ENCODE measurements at places on chromosomes 13 and 19. TPM values are rescaled to one million over a fixed set of nuclear protein-coding genes. Genes with fewer than 3 reads are reported as not detected.

DNA sequence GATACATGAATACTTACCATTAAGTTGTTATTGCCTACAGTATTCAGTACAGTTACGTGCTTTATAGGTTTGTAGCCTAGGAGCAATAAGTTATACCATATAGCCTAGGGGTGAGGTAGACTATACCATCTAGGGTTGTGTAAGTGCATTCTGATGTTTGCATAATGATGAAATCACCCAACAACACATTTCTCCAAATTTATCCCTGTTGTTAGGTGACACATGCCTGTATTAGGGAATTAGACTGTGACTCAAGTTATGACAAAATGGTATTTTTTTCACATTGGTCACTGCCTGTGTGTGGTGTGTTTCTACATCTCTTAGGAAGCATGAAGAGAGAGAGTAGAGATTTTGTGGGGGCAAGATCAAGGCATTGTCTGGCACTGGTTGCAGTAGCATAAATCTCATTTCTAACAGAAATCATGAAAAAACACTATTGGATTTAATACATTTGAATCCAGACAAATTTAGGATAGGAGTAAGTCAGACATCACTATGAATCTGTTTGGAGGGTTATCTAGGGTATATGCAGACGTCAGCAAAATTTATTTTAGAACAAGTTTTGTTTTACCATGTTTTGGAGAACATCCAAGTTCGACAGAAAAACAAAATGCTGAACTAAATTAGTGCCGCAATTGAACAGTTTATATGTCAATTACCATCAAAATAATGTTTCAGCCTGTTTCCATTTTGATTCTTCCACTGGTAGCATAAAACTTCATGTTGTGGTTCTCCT is 332.1 kb downstream of the LMO7 start:
- no peak for DNase-seq

- DNase-seq = no peak
Measured at GRCh38 chr13:25529425-25529824, 157.7 kb downstream of the ATP8A2 start.

Gene ACP4
- total RNA-seq = not detected

Gene CYP2B6
- not detected for total RNA-seq

- no peak for DNase-seq
Measured at GRCh38 chr13:112074139-112074865, 7.4 kb downstream of the SOX1 start.

- peak; percentile 23 for DNase-seq
Measured at GRCh38 chr19:43639519-43640423, at the start of gene CADM4. TSS of gene CADM4 (minus strand) at chr19:43639850. CDS start at chr19:43639790, 60 bp downstream.

Gene CACNG6
- total RNA-seq = not detected

Gene NEK5
- 0.08 TPM for total RNA-seq

- no peak for DNase-seq
Measured at GRCh38 chr19:14497228-14497921, 1.4 kb upstream of the GIPC1 start.

DNA sequence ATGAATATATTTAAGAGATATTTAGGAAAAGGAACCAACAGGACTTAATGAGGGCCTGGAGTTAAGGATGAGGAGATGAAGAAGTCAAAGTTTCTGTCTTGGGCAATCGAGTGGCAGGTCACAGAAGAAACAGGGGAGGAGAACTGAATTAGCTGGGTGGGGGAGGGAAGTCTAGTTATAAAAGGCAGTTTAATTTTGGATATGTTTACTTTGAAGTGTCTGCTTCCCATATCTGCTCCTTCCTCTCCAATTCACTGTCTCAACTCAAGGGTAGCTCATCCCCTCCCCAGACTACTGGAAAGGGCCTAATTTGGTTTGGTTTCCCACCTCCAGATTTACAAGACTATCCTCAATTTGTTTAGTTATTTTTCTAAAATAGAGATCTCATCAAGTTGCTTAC is 195.9 kb downstream of the VWA8 start:
- no peak for DNase-seq

Gene B3GNT3
- total RNA-seq = 0.52 TPM

DNA sequence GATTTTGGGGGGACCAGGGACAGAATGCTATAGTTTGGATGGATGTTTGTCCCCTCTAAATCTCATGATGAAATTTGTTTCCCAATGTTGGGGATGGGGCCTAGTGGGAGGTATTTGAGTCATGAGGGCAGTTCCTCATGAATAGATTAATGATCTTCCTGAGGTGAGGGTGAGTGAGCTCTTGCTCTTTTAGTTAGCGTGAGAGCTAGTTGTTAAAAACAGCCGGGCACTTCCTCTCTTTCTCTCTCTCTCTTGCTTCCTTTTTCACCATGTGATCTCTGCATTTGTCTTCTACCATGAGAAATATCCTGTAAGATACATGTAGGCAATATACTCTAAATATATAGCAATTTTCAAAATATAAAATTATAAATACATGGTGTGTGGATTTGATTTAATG is 290.8 kb upstream of the PCDH9 start:
- DNase-seq = no peak

Gene ZIC5
- not detected for total RNA-seq

- DNase-seq = no peak
Measured at GRCh38 chr13:97631158-97631557, 197.2 kb downstream of the RAP2A start.

Gene TEKTIP1
- total RNA-seq = 6.0 TPM

Gene LILRB3
- total RNA-seq = 1.1 TPM

GRCh38 chr13:83601539-83601938 is 280.7 kb downstream of the SLITRK1 start:
- DNase-seq = no peak

Gene PSG11
- not detected for total RNA-seq

DNA sequence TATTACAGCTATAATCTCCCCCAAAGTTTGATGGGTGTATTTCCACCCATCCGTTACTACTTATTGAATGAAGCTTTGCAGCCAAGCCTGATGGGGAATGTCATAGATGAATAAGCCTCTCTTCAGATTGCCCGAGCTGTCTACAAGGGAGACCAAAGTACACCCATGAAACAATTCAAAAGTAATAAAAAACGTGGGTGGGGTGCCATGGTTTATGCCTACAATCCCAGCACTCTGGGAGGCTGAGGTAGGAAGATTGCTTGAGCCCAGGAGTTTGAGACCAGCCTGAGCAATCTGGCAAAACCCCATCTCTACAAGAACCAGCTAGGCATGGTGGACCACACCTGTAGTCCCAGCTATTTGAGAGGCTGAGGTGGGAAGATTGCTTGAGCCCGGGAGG is 419.2 kb downstream of the FGF9 start:
- no peak for DNase-seq

- DNase-seq = no peak
Measured at GRCh38 chr19:45601524-45602374, at the start of gene GPR4. TSS of gene GPR4 (minus strand) at chr19:45602212. CDS start at chr19:45591866, 10,346 bp downstream.

Gene FOXO1
- 101 TPM for total RNA-seq

DNA sequence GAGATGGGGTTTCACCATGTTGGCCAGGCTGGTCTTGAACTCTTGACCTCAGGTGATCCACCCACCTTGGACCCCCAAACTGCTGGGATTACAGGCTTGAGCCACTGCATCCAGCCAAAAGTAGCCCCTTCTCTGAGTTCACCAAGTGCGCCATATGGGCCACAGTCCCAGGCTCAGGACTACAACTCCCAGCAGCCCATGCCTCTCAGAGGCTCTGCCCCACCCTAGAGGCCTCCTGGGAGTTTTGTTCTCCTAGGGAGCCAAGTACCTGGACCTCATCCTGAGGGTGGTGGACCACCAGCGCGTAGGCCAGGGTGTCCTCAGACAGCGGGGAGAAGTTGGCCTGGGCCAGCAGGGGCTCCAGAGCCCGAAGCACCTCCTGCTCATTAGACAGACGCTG is 18.8 kb downstream of the TMEM143 start:
- no peak for DNase-seq

Gene C19orf81
- total RNA-seq = not detected

DNA sequence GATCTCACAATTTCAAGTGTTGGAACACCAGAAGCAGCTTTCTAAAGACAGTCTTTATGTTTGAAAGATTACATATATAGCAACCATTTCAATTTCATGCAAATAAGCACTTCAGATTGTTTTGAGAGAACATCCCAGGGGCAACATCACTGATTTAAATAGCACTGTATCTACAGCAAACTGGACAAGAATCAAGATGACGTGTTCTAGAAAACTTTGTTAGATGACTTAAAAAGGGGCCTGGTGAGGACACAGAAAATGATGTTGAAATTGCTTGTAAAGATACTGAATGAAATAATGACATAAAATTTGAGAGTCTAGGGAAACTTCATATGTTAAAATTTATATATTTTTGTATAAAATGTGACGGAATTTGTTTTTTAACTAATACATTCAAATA is 277.1 kb downstream of the KLF12 start:
- DNase-seq = no peak

Gene ZNF100
- total RNA-seq = 10.8 TPM

GRCh38 chr19:29587518-29587986 is 18.5 kb upstream of the POP4 start:
- DNase-seq = peak; percentile 52

Gene CLIP3
- 0.85 TPM for total RNA-seq

- peak; percentile 39 for DNase-seq
Measured at GRCh38 chr19:52453324-52454094, at the start of gene ZNF578. TSS of gene ZNF578 (plus strand) at chr19:52453553. CDS start at chr19:52501846, 48,293 bp downstream.

DNA sequence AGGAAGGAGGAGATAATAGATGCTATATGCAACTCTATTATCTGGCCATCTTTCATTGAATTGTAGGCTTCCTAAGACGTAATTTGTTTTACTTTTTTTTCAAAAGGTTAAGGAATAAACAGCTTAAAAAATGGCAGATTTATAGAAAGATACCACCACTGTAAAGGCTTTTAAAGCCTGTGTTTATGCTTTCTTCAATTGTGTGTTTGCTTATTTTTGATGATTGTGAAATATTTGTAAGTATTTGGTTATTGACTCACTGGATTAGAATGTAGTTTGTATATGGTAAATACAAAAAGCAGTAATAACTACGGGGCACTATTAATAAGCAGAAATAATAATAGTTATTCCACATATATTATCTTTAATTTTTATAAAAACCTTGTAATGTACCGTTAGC is 437.9 kb downstream of the KLF5 start:
- no peak for DNase-seq

Gene SYT3
- total RNA-seq = not detected

- no peak for DNase-seq
Measured at GRCh38 chr19:16244091-16244490, 46.4 kb downstream of the AP1M1 start.

DNA sequence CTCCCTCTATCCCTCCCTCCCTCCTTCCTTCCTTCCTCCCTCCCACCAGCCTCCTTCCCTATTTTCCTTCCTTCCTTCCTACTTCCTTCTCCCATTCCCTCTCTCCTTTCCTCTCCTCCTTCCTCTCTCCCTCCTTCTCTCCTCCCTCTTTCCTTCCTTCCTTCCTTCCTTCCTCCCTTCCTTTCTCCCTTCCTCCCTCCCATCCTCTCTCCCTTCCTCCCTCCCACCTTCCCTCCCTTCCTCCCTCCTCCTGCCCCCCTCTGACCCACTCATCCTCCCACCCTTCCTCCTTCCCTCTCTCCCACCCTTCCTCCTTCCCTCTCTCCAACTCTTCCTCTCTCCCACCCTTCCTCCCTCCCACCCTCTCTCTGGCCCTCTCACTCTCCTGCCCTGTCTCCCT is 132.1 kb downstream of the ZNF536 start:
- DNase-seq = no peak

DNA sequence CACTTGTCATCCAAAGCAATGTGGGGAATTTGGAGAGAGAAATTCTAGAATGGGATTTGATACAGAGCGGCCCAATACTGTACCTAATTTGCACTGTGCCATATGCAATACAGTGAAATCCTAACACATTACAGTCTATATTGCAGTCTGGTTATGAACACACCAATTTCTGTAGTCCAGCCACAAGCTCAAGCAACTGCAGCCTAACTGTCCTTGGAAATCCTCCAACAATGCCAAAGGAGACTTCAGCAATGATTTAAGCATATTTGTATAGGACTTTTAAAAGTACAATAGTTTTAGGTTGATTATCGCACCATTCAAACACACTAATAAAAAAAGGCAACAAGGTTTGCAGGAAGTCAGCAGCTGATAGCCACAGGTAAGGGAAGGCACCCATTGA is 17.3 kb downstream of the DIAPH3 start:
- DNase-seq = no peak

Gene BRD4
- total RNA-seq = 102 TPM

Gene PMIS2
- not detected for total RNA-seq

Gene KANK2
- not detected for total RNA-seq

DNA sequence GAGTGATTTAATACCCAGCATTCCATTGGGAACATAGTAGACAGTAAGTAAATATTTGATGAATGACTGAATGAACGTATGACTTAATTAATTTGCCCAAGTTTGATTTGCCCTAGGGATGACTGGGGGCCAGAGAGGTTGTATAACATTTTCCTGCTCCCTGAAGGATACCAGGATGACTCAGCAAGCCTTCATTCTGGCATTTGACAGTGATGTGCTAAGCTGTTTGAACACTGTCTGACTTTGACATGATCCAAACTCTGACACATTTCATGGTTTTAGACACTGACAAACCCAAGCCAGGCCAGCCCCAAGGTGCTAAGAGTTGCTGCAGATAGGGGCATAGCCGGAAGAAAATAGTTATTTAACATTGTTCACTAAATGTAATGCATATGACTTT is 53.4 kb upstream of the KLF12 start:
- DNase-seq = no peak

DNA sequence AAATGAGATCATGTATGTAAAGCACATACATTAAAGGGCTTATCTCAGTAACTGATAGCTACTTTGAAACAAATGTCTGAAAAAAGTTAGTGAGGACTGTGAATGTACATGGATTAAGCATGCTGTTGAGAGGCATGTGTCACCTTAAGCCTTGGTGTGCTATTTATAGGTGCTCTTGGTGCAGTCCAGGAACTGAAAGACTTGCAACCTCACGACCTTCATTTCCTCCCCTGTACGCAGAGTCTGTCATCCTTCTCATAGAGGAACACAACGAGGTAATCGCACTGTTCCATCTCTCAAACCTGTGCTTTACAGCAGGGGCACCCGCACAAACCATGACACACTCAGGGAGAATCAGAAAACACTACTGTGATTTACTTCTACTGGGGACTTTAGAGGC is 65.6 kb downstream of the UFM1 start:
- no peak for DNase-seq

DNA sequence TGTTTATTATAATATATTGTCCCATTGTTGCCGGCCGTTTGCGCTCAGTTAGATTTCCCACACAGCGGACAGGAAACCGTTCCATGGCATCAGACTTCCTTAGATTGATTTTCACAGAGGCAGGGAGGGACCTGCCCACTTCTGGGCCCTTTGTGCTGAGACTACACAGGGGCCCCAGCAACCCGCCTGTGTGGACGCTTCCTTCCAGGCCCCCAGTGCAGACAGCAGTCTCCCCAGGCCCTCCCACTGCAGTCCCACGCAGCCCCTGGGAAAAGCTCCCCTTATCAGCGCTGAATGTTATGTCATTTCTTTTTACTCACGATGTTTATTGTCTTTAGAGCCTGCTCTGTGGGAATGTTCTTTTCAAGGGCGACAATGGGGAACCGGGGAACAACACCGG is 351.7 kb upstream of the ARGLU1 start:
- DNase-seq = no peak

- DNase-seq = no peak
Measured at GRCh38 chr13:62887046-62887445, 1471.4 kb upstream of the PCDH20 start.

Data from CD4-positive, alpha-beta T cell (primary cell).